ENCODE measurements at places on chromosomes 3 and 15.

GRCh38 chr15:42419369-42419768, 60.1 kb downstream of the CAPN3 start:
- DNase-seq: no peak

DNA sequence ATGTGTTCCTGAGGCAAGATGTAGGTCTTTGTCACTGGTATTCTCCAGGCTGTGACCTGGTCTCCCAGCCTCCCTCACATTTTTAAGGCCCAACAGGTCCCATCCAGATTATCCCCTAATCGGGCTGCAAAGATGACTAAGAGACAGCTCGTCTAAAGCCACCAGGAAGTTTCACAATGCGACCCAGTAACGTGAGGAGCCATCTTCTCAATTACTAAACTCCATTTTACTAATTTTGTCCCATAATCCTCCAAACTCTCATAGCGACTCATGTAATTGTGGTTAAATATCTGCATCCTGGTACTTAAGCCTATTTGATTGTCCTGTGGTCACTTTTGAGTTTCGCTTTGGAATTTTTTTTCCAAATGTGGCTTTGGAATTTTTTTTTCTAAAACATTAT, 8.7 kb upstream of the PLA2G4F start:
- DNase-seq: no peak

GRCh38 chr15:58590926-58591325, 158.6 kb downstream of the ADAM10 start:
- DNase-seq: no peak

GRCh38 chr15:101089579-101090427, 162.0 kb downstream of the CHSY1 start:
- DNase-seq: no peak

DNA sequence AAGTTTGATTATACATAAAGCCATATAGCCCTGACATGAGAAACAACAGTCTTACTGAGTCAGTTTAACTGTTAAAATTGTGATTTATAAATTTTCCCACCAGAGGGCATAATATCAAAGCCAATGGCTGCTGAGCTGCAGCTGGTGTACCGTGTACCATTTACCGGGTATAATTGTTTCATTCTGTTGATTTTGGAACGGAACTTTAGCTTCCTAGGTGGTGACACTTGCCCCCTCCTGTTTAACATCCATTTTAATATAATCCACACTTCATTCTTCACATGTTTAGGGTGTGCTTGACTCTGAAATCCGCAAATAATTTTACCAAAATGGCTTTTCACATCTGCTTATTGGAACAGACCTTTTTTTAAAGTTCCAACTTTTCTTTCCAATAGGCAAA, 72.8 kb downstream of the SLC9A9 start:
- no peak for DNase-seq

- DNase-seq: no peak
Observed at GRCh38 chr3:127914584-127914983, 448 bp upstream of the KBTBD12 start.

DNA sequence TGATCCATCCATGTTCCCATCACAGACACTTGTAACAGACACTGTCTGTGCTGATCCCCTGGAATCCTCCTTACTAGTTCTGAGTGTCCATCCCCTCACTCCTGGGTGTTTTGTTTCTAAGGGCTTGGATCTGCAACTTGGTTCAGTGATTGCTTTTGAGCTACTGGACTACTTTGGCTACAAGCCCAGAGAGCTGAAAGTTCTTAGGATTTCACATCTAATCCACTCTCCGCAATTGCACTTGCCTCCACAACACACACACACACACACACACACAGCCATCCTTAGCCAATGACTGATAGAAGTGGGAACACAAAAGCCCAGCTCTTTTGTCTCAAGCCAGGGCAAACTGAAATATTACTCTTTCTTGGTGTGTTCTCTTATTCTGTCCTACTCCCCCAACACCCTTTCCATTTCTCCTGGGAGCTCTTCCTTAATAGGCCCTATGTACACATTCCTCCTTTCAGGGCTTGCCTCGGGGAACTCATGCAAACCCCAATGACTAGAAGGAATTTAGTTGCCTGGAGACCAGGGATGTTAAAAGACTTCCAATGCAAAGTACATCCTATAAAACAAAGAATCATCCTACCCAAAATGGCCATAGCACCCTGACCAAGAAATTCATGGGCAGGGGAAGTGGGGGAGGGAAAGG, 206.1 kb upstream of the UBE2E2 start:
- no peak for DNase-seq

DNA sequence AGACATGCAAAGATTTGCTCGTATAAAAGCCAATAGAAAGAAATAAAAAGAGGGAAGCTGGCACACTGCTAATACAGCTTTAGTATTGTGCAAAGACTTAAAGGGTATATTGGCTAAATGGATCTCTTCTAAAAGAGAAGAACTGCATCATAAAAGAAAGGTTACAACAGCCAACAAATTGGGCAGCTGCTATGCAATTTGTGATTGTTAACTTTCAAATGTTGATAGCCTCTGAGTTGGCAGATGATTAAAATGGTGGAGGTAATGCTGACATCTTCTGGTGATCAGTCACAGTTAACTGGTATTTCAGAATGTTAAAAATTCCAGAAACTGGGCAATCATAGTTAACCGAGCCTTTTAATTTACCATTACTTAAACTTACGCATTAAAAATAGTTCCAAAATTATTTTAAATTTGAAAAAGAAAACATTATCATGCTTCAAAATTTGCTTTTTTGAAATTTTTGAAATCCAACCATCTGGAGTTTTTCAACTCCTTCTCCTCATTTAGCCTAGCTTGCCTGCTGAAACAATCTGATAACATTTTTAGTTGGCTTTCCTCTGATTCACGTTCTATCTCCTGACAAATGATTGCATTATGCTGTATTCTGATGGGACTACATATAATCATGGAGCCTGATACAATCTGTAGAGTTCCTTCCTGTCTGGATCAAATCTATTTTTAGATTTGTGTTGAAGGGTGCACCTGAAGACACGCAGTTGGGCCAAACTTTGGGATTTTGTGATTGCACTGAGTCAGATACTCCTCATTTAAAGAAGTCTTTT, 144.0 kb upstream of the PDZRN3 start:
- no peak for DNase-seq

DNA sequence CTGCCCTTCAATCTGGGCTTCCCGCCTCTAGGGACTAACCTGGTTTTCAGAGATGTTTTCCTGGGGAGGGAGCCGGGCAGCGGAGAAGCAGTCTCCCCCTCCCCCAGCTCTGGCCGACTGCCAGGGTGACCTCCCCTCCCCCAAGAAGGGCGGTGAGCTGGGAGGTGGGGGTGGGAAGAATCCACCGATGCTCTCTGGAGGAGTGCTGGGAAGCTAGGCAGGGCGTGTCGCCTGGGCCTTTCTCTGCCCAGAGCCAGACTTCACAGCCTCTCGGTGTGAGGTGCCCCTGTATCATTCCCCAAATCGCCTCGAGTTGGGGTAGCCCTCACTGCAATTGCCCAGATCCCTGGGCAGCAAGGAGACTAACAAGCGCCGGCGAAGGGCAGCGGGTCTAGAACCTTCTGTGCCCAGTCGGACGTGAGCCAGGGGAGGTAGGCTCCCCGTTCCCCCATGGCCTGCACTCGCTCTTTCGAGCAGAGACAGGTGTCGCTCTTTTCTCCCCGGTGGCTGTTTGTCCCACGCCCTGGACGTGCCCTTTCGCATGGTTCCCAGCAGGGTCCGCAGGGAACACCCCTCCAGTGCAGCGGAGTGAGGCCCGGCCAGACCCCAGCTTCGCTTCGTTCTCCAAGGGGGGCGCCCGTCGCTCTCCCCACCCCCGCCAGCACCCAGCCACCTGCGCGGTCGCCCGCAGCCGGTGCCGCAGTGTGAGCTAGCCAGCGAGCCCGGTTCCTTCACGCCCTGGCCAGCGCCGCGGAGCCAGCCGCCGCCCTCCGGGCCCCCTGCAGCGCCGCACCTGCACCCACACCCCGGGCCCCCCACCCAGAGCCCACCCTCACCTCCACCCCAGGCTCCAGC, 1.1 kb downstream of the RAB6B start:
- no peak for DNase-seq

GRCh38 chr3:99882436-99883137, 64.9 kb downstream of the CMSS1 start:
- no peak for DNase-seq

- no peak for DNase-seq
Observed at GRCh38 chr3:129429080-129429451, 630 bp upstream of the EFCAB12 start.

DNA sequence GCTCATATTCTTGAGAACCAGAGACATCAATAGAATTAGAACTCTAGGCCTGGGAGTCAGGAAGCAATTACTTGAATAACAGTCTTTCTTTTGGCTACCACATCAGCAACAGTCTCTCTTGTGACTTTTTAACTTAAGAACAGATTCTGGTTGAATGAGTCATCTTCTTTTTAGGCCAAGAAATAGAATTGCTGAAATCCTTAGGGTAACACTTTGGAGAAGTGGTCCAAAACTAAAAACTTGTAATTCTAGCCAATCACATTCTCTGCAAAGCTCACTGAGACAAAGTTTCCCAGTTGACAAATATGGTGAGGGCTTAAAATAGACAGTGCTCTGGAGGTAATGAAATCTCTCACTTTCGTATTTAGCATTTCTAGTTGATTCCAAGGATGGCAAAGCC, 238.0 kb downstream of the SHOX2 start:
- DNase-seq: no peak

DNA sequence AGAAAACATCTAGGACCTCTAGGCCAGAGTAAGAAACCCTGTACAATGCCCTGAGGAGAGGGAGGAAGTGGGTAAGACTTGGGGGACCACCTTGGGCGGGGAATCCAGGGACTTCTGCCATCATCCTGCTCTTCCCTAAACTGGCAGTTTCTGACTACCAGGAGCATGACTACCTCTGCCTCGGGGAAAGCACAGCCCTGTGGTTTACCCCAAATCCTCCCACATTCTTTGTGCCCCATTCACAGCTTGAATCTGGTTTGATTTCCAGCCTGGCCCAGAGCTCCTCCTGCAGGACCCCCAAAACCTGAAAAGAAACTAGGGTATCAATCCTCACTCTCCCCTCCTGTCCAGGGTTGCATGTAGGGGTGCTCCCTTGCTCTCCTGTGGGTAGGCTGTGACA, 4.7 kb downstream of the C3orf18 start:
- no peak for DNase-seq

- DNase-seq: no peak
Observed at GRCh38 chr3:172626021-172626640, 84.7 kb downstream of the NCEH1 start.

- no peak for DNase-seq
Observed at GRCh38 chr3:66038384-66038725, 363 bp downstream of the MAGI1 start.

DNA sequence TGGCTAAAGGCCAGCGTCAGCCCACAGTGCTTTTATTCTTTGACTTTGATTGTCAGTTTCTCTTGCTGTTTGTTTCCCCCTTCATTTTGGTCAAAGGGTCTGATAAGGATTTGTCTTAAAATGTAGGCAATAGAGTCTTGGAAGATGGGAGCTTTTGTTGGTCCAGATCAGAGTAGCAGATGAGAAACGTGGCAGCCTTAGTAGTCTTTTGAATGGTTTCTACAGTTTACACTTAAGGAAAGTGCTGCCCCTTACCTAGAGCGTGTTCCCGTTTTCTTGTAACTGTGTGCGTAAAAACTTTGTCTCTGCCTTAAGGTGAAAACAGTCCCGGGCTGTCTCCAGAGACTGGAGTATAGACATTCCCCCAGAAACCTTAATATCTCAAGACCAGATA, 630 bp downstream of the LXN start:
- DNase-seq: no peak

DNA sequence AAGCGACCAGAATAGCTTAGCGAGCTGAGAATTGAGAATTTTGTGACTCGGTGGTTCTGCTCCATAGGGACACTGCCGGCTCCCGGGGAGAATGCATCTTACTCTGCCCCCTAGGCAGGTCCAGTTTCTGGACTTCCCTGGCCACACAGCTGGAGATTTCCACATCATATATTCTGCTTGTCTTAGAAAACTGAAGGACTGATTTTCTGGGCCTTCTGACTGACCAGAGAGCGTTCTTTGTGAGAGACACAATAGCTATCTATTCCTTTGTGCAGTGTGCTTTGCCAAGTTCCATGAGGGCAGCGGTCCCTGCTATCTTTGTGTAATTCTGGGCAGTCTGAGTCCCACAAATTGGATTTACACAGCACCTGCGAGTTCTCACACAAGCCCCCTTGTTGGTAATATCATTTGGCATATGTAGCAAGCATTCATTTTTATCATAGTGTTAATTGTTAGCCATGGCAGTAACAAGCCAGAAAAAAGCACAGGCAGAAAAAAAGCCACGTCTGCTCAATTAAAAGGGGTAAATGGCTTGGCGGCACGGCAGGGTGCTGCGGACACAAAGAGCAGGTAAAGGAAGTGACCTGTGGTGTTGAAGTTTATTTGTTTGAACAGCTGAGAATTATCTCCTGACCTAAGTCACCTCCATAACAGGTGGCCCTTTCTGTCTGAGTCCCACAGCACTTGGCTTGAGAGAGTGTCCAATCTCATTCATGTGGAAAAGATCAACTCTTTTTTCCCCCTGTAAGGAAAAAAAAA, 688.7 kb downstream of the TUSC7 start:
- DNase-seq: no peak

DNA sequence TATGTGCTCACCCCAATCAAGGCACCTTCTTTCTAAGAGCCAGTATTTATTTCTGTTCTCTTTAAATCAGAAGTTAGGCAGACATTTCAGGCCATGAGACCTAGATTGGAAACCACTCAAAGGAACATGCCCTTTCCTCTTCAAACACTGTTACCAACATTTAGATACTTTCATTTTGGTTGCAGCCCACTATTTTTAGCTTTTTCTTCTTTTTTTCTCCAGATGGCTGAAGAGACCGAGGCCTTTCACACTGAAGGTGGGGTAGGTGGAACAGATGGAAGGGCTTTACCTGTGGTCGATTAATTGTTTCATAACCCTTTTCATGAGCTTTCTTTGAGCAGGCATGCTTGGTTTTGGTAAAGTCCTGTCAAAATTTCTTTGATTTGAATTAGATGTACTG, 10.9 kb upstream of the LZTFL1 start:
- DNase-seq: no peak

DNA sequence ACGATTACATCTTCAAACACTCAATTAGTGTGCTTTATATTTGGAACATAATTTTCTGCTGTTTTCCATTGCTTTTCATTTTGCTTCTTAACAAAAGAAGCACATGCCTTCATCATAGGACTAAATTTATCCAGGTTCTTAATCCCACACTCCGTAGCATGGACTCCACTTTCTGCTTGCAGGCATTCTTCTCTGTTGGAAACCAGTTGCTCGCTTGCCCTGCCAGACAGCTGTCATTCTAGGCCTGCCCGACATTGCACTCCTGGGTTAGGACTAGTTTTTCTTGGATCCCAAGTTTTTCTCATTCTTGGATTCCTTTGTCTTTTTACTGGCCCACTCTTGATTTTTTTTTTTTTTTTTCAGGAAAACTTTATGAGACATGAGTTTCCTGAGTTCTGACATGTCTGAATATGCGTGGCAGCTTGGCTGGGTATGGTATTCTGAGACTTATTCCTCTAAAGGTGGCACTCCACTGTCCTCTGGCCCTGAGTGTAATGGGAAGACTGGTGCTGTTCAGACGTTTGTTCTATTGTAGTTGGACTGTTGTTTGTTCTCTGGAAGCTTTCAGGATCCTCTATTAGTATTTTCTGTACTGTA, 6.3 kb upstream of the ATP1B3 start:
- no peak for DNase-seq

- DNase-seq: no peak
Observed at GRCh38 chr15:34239151-34239808, 14.5 kb downstream of the EMC4 start.

- no peak for DNase-seq
Observed at GRCh38 chr15:74525945-74526344, 15.1 kb upstream of the ARID3B start.

GRCh38 chr3:17806876-17807275, 64.4 kb upstream of the TBC1D5 start:
- DNase-seq: no peak
